ENCODE measurements at places on chromosomes 2 and 18.

DNA sequence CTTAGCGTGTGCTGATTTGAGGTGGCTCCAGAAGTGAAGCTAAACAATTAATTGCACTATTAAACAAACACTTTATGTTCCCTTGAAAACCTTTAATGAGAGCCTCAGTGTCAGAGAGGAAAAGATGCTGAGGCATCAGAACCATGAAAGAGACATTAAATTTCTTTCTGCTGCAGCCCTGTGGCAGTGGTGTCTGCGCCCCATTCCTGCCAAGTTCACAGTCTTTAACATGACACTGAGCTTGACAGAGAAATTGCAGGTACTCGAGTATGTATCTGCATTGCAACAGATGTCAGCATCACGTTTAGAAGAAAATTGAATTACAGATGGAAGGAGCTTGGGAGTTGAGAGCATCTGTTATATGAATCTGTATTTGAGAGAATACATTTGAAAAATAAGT lies 111.3 kb upstream of the CREB1 start:
- no peak for DNase-seq

GRCh38 chr2:143486976-143487375 lies 357.8 kb downstream of the ARHGAP15 start:
- DNase-seq: no peak

GRCh38 chr2:54402350-54402749 lies 53.8 kb upstream of the SPTBN1 start:
- DNase-seq: no peak

- no peak for DNase-seq
These were observed 88.8 kb downstream of the ACTR3 start for GRCh38 chr2:113978524-113979190.

DNA sequence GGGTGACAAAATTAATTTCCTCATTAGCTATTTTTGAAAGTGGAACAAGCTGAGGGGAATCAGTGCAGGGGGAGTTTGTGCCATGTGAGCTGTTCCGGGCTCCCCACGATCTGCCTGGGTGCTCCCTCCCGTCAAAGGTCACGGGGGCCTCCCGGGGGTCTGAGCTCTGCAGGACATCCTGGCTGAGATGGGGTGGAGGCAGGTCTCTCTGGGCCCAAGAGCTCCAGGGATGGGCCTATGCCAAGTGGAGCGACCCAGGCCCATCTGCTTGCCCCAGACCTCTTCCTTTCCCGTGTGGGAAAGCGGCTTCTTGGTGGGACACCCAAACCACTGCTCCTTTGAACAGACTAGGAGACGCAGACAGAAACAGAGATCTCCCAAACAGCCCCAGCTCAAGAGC lies 143.3 kb upstream of the ID2 start:
- no peak for DNase-seq

GRCh38 chr2:197183355-197183754 lies 127.2 kb downstream of the ANKRD44 start:
- no peak for DNase-seq

DNA sequence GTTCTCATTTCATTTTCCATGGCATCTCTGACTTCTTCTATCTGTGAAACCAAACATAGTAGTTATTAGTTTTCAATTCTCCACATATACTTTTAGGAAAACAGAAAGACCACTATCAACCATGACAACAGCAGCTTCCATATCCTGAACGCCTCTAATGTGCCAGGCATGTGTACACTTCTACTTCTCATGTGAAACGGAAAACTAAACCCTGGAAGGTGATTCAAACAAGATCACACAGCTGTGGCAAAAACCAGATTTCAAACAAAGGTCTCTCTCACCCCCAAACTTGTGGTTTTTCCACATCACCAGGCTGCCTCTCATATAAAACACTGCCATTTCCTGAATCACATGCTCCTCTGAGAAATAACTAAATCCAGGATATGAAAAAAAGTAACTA lies 41.8 kb downstream of the PTCD3 start:
- DNase-seq: no peak

DNA sequence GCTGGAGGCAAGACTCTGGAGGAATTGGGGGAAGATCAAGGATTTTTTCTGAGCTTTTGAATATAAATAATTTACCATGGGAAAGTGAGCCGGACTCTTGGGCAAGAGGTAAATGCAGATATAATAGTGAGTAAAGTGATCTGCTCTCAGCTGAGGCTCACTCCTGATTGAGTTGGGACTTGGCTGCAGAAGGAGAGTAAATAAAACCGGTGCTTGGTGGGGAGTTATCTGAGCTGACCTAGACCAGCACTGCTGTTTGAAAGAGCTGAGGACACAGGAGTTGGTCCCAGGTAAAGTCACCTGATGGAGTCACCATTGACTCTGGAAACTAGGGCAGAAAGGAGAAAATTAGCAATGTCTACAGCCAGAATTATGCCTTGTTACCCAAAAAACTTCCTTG lies 57.3 kb upstream of the LRPPRC start:
- no peak for DNase-seq
